ENCODE measurements at places on chromosomes 12 and 14.

GRCh38 chr12:96073346-96074330 is 38.3 kb upstream of the LTA4H start:
- no peak for DNase-seq

- DNase-seq = no peak
These were observed 143.7 kb upstream of the FRMD6 start for GRCh38 chr14:51507906-51508511.

DNA sequence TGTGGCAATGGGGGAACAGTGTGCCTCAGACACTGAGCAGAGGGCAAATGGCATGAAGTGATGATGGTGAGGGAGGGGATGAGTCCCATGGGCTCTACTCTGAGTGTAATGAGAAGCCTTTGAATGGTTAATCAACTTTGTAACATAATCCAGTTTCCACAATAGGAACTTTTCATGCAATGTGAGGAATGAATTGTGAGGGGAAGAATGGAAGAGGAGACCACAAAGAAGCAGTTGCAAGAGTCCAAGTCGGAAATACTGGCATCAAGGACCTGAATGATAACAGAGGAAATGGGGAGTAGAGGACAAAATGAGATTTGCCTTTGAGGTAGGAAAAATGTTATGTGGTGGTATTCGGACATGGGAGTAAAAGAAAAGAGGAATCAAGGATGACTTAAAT is 476.9 kb upstream of the PRICKLE1 start:
- DNase-seq = no peak

- peak; percentile 67 for DNase-seq
These were observed 201.7 kb downstream of the EXOC5 start for GRCh38 chr14:57066887-57067513.

DNA sequence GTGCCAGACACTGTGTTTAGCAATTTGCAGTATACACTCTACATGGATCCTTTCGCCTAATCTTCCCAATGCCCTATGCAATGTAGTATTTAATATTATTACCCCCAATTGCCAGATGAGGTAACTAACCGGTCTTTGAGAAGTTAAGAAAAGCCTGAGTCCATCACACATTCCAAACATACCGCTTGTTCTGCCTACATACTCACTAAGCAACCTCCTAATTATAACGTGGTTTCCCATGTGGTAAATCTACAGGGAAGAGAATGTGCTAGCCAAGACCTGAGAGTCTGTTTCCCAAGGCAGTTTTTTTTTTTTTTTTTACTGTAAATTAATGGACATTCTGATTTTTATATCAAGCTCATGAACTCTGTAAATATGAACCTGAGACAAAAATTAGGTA is 37.2 kb downstream of the ATP2B1 start:
- DNase-seq = no peak

GRCh38 chr12:112989806-112990205 is 11.5 kb downstream of the OAS2 start:
- no peak for DNase-seq

- peak; percentile 84 for DNase-seq
These were observed 598 bp downstream of the KDM2B start for GRCh38 chr12:121579981-121580868.

- no peak for DNase-seq
These were observed 12.3 kb downstream of the TMEM117 start for GRCh38 chr12:43848226-43848507.

- DNase-seq = no peak
These were observed 24.1 kb downstream of the TMEM260 start for GRCh38 chr14:56603648-56604047.

DNA sequence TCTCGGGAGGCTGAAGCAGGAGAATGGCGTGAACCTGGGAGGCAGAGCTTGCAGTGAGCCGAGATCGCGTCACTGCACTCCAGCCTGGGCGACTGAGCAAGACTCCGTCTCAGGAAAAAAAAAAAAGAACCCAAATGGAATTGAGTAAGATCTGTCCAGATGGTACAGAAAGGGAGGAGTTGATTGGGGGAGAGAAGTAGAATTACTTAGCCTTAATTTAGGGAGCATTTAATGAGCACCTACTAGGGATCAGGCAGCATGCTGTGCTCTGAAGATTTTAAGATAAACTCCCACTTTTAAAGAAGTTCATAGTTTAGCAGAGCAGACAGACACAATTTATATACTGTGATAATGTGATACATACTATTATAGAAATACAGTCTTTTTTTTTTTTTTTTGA is 4.5 kb downstream of the RAB5B start:
- DNase-seq = no peak
